ENCODE measurements at places on chromosomes 3 and 15.

DNA sequence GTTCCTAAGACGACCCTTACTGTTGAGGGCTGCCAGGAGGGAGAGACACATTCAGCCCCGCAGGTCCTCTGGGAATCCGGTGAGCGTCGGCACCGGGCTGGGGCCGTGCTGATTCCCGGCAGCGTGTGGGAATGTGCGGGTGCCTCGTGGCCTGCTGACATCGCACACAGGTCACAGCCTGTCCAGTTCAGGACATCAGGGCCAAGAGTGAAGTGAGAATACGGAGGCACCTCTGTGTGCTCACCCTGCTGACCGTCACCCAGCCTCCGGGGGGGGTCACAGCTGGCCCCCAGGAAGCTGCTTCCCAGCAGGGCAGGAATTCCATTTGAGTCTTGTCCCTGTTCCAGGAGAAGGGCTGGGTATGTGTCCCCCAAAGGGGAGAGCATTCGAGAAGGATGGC lies 53.6 kb downstream of the PGPEP1L start:
- DNase-seq: no peak

- no peak for DNase-seq
Observed at GRCh38 chr15:67024998-67025368, 40.4 kb upstream of the SMAD3 start.

GRCh38 chr3:194852831-194853508 lies 167.3 kb downstream of the FAM43A start:
- no peak for DNase-seq

DNA sequence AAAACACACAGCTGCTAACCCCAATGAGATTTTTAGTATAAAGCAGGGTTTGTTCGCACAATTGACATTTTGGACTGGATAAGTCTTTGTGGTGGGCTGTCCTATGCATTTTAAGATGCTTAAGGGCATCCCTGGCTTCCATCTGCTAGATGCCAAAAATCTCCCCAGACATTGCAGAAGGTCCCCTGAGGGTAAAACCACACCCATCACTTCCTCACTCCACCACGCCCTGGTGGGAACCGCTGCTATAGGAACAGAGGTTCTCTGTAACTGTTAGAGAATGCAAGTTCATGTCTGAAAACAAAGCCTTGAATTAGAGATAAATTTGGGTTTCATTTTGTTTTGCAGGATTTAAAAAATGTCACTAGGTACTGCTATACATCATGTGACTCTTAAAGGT lies 67.7 kb downstream of the ARHGEF26 start:
- no peak for DNase-seq

DNA sequence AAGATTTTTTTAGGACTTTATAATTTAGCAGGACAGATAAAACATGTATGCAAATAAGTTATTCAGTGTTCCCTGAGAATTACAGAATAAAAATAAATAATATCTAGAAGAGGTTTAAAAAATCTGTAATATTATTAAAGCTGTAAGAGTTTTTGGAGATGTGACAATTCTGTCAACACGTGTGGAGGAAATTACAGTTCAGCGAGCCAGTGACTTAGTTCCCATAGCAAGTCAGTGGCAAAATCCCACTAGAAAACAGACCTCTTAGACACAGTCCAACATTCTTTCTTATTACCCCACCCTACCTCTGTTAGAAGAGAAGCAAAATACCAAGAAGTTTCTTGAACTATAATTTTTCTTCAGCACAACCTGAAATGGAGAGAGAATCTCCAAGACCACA lies 16.2 kb upstream of the DENND6A start:
- DNase-seq: no peak

GRCh38 chr3:126958638-126959085 lies 24.3 kb upstream of the PLXNA1 start:
- DNase-seq: no peak

DNA sequence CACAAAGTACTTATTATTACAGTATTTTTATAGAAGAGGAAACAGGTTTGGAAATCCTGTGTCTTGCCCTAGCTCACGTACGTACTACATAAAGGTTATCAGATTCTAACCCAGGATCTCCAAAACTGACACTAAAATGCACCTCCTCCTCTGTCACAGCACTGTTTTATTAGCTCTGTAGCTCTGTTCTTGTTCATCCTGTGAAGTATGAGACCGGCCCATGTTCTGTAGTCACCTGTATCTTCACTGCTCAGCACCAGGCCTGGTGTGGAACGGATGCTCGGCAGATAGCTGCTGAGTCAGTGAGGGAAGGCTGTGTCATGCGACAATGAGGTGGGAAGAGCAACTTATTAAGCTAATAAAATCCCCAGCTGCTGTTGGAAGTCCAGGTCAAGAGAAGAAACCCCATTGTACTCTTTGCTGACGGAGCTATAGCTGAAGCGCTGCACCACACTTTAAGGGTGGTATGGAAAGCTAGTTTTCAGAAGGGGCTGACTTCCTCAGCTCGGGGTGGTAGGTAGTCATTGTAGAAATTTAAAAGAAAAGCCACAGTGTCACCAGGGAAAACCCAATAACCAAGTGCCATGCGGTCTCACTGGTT lies 22.8 kb downstream of the BCL2A1 start:
- no peak for DNase-seq

DNA sequence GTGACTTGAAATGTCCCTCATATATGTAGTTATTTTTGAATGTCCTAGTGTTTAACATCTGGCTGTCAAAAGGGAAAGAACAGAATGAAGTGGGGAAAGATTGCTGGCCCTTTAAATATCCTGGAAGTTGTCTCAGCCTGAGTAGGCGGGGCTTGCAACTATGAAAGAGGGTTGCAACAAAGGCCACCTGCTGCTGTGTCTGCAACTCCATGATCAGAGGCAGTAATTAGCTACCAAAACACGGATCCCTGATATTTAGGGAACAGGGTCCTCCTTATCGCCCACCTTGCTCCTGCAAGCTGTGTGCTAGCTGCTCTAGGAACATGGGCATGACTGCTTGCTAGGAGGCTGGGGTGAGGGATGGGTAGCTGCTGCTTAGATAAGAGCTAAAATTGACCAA lies 100.2 kb upstream of the CFAP20DC start:
- DNase-seq: no peak

GRCh38 chr3:158768881-158769543 lies 32.8 kb upstream of the MFSD1 start:
- DNase-seq: peak; percentile 47

DNA sequence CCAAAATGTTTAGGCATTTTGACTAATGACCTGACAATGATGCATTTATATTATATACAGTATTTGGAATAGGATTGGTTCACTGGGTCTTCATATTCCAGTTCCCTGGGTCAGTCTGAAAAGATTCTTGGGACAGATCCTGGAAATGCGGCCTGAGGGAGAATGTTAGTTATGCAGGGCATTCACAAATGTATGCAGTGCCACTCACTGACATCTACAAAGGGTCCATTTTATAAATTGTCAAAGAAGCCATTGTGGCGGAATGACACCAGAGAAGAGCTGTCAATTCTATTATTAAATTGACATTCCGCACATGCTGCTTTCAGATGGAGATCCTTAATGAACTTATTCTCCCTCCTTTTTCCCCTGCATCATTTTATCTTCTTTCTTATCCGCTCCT lies 176.6 kb downstream of the VGLL3 start:
- DNase-seq: no peak

DNA sequence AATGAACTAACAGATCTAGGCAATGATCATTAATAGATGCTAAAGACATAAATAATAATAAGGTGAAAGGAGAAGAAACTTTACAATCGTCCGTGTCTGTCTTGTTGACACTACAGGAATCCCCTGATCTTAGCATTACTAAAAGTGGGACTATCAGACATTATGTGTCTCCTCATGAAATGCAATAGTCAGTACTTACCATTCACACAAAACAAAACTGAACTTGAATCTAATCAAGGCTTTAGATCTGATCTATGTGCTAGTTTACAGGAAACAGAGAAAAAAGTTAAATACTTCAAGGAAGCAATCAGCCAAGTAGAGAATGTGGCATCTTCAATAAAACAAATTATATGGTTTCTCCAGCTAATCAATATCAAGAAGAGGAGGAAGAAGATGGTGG lies 73.7 kb downstream of the PIK3CB start:
- DNase-seq: no peak

DNA sequence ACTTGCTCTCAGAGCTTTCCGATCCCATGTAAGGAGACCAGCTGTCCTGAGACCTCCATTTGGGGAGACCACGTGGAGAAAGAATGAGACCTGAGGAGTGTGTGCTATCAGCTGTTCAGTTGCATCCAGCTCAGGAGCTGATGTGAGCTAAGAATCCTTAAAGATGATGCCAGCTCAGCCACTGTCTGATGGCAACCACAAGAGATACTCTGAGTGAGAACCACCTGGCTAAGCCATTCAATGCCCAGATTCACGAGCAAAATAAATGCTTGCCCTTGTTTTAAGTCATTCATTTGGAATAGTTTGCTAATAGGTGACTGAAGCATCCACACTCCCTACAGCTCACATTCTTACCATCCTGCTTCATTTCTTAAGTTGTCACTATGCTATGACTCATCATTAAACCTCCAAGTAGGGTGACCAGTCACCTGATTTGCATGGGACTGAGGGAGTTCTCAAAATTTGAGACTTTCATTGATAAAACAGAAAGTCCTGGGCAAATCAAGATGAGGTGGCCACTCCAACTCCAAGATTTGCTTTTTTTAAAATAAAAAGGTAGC lies 56.4 kb downstream of the SPTSSB start:
- DNase-seq: no peak

- DNase-seq: no peak
Observed at GRCh38 chr15:66765478-66766281, 63.6 kb downstream of the SMAD6 start.

GRCh38 chr15:58440158-58440910 lies 8.5 kb downstream of the LIPC start:
- no peak for DNase-seq

GRCh38 chr3:194577986-194578905 lies 55.0 kb downstream of the TMEM44 start:
- DNase-seq: no peak

DNA sequence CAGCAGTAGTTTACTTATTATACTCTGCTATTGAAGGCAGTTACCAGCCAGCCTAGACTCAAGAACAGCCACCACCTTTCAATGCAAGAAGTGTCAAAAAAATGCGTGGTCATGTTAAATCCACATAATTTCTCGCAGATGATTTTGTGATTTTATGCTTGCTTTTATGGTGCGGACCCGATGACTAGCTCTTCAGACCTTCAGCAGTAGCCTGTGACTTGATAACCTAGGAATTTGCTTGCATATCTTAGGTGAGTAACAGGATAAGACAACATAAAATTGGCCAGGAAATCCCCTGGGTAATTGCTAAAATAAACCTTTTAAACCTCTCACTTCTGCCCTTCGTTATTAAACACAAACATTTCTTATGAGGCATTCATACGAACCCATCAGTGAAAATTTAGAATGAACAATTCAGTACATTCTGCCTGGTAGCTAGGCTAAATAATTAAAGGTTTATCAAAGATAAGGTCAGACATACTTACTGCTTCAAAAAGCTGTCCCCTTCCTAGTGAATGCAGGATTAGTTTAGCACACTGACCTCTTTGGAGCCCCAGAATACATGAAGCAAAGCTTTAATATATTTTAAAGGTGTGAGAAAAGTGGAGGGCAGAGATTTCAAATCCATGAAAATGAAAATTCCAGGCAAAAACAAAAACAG lies 798.8 kb downstream of the OTOL1 start:
- DNase-seq: no peak

DNA sequence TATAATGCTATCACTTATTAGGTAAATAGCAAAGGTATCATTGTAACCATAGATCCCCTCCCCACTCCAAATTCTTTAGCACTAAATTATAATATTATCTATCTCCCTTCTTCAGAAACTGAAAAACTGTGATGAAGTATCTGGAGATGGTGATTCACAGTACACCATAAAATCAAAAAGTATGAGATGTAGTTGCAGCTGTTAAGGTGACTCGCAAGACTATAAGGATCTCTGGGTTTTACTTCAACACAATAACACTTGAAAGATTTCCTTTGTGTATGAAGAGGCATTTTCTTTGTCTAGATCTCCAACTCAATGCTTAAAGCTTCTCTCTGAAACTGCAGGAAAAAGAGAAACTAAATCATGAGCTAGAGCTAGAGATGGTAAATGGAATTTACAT lies 46.9 kb downstream of the IFT57 start:
- no peak for DNase-seq

- no peak for DNase-seq
Observed at GRCh38 chr3:190701096-190701532, 161.4 kb downstream of the GMNC start.

- no peak for DNase-seq
Observed at GRCh38 chr3:39147711-39148434, 5.5 kb downstream of the CSRNP1 start.

GRCh38 chr3:148990236-148990635 lies 1.1 kb upstream of the GYG1 start:
- no peak for DNase-seq

DNA sequence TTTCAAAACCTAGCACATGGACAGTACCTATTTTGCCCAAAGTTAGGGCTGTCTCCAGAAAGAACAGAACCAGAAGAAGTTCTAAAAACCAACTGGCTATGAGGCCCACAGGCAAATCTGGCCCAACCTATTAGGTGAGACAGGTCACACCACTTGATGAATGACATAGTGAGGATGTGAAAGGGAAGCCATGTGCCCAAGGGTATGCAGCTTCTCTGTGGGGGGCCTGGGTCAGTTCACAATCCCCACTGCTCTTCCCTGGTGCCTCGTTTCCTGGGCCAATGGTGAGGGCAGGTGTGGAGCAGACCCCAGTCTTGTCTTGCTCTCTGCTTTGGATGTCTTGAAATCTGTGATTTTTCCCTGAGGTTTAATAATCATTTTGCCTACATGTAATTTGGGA lies 8.9 kb downstream of the INSYN1 start:
- DNase-seq: no peak

DNA sequence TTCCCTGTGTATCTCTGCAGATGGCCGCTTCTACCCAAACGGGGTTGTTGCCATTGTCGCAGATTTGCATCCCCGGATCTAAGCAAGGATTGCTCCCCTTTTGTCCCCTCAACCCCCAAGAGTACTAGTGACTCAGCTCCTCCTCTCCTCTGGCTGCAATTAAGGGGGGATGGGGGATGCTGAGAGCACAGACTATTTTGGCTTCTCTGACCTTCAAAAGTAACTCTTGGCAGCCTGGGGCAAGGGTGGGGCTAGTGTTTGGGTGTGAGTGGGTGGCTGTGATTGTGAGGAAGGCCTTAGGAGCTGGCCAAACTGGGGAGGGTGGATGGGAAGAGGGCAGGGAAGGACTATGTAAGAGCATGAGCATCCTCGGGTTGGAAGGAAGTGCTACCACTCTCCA lies 1.2 kb upstream of the MAP1A start:
- peak; percentile 47 for DNase-seq

GRCh38 chr3:108352176-108352575 lies 55.8 kb downstream of the HHLA2 start:
- no peak for DNase-seq

DNA sequence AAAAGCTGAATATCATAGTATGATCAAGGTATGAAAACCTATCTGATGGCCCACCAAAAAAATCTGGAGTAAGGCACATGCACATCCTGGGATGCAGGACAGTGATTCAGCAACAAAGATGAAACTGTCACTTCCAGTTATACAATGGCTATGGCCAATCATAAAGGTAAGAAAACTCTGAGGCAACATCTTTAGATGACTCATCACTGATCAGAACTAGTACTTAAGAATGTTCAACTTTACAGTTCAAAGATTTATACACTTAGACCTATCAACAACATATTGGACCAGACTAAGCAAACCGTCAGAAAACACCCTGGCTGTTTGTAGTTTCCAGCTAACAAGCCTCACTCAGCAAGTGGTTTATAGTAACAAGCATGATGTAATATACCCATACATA lies 21.3 kb upstream of the PLCH1 start:
- no peak for DNase-seq

GRCh38 chr3:176566757-176567156 lies 630.5 kb downstream of the TBL1XR1 start:
- DNase-seq: no peak

All from uterus (tissue), 4 donors.